ENCODE measurements at places on chromosomes 4 and X. TPM values are rescaled to one million over a fixed set of nuclear protein-coding genes. Genes with fewer than 3 reads are reported as not detected.

DNA sequence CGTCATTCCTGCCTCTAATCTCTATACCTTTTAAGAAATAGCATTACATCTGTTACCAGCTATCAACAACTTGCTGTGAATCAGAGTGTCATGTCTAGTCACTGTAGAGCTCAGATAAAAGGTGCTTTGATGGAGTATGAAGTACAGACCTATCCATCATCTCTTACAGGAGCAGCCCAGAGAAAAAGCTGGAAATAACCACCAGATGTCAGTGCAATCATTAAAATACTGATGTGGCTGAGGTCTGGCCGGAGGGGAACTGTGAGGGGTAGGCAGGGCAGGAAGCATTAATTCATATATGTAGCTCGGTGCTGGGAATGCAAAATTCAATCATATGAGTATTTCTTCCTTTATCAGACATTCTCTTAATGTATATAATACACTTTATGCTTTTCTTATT is 100.6 kb downstream of the AKAP4 start:
- H3K4me3 ChIP-seq = no peak overlapping the region
- no peaks in the 10 kb centered on the region for H3K27me3 ChIP-seq
- no peak overlapping the region for H3K27ac ChIP-seq
- H3K4me1 ChIP-seq = no peaks in the 10 kb centered on the region
- H3K36me3 ChIP-seq = no peaks in the 10 kb centered on the region

DNA sequence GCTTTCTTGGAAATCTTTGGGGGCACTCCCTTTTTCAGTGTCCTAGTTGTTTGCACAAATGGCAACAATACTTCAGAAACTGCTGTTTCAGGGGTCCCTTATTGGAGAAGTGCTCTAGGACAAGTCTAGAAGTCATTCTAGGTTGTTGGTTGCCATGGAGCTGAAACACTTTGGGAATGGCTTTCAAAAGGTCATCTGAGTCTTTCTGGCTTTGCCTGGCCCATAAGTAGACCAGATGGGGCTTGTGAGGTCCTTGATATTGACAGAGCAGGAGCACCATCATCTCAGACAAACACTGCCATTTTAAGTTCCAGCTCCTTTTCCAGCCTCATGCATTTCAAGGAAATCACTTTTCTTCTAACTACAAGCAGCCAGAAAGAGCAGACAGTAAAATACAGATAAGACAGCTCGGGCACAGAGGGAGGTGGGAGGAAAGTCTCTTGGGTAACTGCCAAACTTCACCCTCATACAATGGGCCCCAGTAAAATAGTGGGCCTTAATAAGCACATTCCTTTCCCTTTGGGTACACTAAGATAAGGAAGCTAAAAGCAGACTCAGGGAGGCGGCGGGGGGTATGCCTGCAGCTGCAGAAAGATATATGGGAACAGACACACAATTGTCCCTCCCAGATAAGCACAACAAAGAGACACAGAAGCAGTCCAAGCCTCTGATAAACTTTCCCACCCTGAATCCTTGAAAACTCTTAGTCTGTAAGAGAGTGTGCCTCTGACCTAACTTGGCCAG is 8.5 kb upstream of the NXF3 start:
- no peak overlapping the region for H3K27ac ChIP-seq
- H3K27me3 ChIP-seq = no peaks in the 10 kb centered on the region
- DNase-seq = peak; percentile 12

DNA sequence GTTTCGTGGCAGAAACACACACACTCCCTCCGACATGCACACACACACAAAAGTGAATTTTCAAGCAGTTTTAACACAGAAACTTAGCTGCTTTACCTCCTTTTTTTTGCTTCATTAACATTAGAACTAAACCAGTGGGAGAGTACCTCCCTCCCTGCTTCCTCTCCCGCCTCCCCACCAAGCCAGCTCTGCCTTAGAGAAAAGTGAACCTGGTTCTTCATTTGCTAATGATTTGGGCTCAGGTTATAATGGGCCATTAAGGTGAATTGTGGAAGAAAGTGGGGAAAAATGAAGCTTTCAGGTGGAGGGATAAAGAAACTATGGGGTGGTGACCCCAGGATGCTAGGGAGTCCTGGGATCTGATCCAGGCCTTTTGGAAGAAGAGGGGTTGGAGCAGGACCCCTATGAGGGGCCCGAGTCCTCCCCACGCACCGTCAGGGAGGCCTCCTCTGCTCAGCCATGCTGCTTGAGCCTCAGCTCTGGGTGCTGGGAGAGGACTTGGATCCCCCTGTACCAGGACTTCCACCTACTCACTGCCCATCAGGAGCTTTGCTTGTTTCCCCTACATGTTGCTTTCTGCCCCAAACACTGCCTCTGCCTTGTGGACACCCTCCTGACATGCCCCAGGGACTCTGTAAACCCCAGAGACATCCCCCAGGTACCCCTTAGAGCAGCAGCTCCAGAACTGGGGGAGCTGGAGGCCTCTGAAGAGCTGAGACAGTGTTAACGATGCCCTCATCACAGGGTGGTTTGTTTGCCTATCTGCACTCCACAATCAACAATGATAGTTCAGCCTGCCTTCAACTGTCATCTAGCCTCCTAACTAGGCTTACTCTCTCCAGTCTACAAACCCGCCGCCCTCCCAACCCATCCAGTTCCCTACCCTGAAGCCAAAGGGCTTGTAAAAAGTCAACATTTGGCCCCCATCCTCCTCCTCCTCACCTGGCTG is 6.5 kb upstream of the JADE1 start:
- no peaks in the 10 kb centered on the region for H3K36me3 ChIP-seq
- H3K4me3 ChIP-seq = no peak overlapping the region
- no peak for DNase-seq
- no peak overlapping the region for H3K27ac ChIP-seq
- no peaks in the 10 kb centered on the region for H3K27me3 ChIP-seq

DNA sequence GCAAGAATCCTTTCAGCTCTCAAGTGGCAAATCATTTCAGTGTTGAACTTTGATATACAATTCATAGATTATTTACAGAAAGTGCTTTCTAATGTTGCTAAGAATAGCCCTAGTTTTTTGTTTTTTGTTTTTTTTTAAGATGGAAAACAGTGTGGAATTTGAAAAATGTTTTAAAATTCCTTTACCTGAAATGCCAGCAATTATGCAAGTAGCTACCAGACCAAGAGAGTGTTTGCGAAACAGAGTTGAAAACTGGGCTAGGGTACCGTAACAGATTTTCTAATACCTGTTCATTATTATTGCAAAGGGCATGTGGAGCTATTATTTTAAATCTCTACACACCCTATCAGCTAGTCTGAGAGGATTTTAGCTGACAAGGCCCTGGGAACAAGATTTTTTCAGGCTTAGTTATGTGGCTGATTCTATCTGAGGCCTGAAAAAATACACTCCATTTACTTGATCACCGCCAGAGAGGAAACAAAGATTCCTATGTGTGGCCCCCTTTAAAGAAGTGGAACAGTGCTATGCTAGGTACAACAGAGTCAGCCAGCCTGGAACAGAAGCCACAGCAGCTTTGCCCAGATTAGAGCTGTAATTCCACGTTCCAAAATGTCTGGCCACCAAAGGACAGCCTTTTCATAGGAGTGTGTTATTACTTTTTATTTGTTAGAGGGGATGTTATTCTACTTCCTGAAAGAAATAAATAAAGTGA is 46.9 kb upstream of the SLC39A8 start:
- H3K27me3 ChIP-seq = no peaks in the 10 kb centered on the region
- H3K36me3 ChIP-seq = no peaks in the 10 kb centered on the region

- H3K36me3 ChIP-seq = no peaks in the 10 kb centered on the region
- H3K4me3 ChIP-seq = no peak overlapping the region
- no peak overlapping the region for H3K27ac ChIP-seq
- H3K27me3 ChIP-seq = no peaks in the 10 kb centered on the region
- no peak for DNase-seq
Observed at GRCh38 chrX:130738638-130739195, 164.3 kb downstream of the ENOX2 start.

DNA sequence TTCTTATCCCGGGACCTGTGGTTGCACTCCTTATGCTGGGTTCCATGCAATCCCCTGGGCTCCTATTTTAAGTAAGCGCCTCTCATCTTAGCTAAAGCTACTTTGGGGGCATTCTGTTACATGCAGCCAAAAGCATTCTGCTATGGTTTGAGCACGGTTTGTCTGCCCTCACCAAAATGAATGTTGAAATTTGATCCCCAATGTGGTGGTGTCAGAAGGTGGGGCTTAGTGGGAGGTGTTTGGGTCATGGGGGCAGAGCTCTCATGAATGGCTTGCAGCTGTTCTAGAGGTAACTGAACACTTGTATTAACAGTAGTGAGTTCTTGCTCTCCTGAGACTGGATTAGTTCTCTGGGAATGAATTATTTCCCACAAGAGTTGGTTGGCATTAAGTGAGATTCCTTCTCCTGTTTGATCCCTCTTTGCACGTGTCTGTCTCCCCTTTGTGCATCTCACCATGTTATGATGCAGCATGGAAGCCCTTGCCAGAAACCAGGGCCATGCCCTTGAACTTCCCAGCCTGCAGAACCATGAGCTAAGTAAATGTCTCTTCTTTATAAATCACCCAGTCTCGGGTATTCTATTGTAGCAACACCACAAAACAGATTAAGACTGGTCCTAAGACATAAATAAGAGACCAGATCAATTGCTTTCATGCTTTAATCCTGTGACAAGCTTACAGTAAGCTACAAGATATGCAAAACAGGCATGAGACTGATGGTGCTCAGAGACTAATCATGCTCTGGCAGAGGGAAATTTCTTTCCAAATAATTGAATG is 141.8 kb downstream of the TSPAN5 start:
- DNase-seq = no peak
- H3K4me1 ChIP-seq = no peaks in the 10 kb centered on the region
- no peak overlapping the region for H3K27ac ChIP-seq
- no peak overlapping the region for H3K4me3 ChIP-seq

DNA sequence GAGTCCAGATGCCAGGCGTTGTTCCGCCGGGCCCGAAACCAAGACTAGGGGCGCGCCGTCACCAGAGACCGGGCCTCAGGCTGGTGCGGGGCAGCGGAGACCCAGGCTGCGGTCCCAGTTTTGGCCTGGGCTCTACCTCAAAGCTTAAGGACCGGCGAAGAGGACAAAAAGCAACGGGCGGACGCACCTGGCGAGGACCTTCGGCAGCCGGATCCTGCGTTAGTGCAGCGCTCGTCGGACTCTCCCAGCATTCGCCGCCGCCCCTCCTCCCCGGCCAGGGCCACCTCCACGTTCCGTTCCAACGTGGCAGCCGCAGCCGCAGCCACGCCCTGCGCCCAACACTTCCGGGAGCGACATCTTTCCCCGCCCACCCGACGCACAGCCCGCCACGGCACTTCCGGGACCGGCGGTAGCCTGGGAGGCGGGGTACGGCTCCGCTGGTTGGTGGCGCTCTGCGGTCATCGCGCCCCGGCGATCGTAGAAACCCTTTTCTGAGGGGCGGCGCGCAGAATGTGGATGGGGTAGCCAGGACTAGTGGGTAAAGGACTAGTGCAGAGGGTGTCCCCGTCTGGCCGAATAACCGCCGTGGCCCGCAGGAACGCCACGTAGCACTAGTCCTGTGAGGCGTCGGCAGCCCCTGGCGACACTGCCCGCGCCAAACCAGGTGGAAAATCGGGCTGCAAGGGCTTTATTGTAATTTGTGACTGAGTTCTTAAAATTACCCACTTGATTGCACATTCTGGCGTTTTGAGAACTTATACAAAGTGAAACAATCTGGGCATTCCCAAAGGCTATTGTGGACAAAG is at the start of gene SEC31A:
Gene SEC31A (minus strand): TSS at position 253 of the 806 bp plus-strand sequence. CDS start 9,217 bp downstream, outside the sequence.
- H3K36me3 ChIP-seq = peaks cover 29% of the 10 kb centered on the region
- no peaks in the 10 kb centered on the region for H3K27me3 ChIP-seq
- peak within 1 kb of the TSS; percentile 96 for H3K27ac ChIP-seq
- H3K4me3 ChIP-seq = peak within 1 kb of the TSS; percentile 77
- H3K4me1 ChIP-seq = peaks cover 50% of the 10 kb centered on the region

GRCh38 chr4:61094854-61095598 is 105.1 kb upstream of the ADGRL3 start:
- H3K36me3 ChIP-seq = no peaks in the 10 kb centered on the region
- no peak overlapping the region for H3K4me3 ChIP-seq
- DNase-seq = no peak
- no peaks in the 10 kb centered on the region for H3K4me1 ChIP-seq

GRCh38 chr4:61753739-61754138 is 553.6 kb downstream of the ADGRL3 start:
- no peaks in the 10 kb centered on the region for H3K36me3 ChIP-seq
- no peak overlapping the region for H3K27ac ChIP-seq
- no peaks in the 10 kb centered on the region for H3K27me3 ChIP-seq
- no peak for DNase-seq
- H3K4me1 ChIP-seq = no peaks in the 10 kb centered on the region

- no peaks in the 10 kb centered on the region for H3K27me3 ChIP-seq
- peak overlapping the region; percentile 37 for H3K4me3 ChIP-seq
- DNase-seq = no peak
- H3K36me3 ChIP-seq = peaks cover 21% of the 10 kb centered on the region
- no peaks in the 10 kb centered on the region for H3K4me1 ChIP-seq
Observed at GRCh38 chr4:38062776-38063097, 102.5 kb downstream of the PTTG2 start.

GRCh38 chrX:116417214-116417613 is 19.2 kb upstream of the SLC6A14 start:
- no peaks in the 10 kb centered on the region for H3K36me3 ChIP-seq
- no peak overlapping the region for H3K27ac ChIP-seq
- peak; percentile 70 for DNase-seq

GRCh38 chr4:114161809-114162208 is 182.4 kb upstream of the ARSJ start:
- H3K27me3 ChIP-seq = no peaks in the 10 kb centered on the region
- no peak for DNase-seq
- H3K27ac ChIP-seq = no peak overlapping the region
- H3K36me3 ChIP-seq = no peaks in the 10 kb centered on the region

DNA sequence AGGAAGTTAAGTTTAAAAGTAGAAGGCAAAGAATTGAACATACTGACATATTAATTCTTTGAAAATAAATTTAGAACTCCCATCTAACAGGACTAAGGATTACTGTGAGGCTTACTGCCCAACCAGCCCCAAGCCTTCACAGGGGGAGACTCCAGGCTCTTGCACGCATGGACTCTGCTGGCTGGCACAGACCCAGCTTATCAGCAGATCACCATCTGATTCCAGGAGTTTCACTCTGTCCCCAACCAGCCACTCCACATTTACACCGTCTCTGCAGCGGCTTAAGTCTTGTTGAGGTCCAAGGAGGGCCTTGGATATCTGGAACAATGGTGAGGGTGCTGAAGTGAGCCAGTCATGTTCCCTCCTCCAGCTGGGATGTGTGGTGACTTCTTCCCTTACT is 16.4 kb upstream of the OTUD4 start:
- H3K4me3 ChIP-seq = no peak overlapping the region
- no peak for DNase-seq
- no peaks in the 10 kb centered on the region for H3K36me3 ChIP-seq
- no peaks in the 10 kb centered on the region for H3K27me3 ChIP-seq

- no peak overlapping the region for H3K27ac ChIP-seq
- DNase-seq = no peak
- H3K36me3 ChIP-seq = peaks cover 79% of the 10 kb centered on the region
Observed at GRCh38 chr4:151104621-151105020, 5.2 kb downstream of the RPS3A start.

- no peak overlapping the region for H3K4me3 ChIP-seq
- DNase-seq = no peak
Observed at GRCh38 chr4:24781999-24782745, 13.2 kb upstream of the SOD3 start.

- H3K4me3 ChIP-seq = no peak overlapping the region
- no peaks in the 10 kb centered on the region for H3K27me3 ChIP-seq
- H3K27ac ChIP-seq = no peak overlapping the region
- peaks cover 30% of the 10 kb centered on the region for H3K4me1 ChIP-seq
- DNase-seq = no peak
- no peaks in the 10 kb centered on the region for H3K36me3 ChIP-seq
Observed at GRCh38 chr4:122171323-122171722, 19.2 kb downstream of the BLTP1 start.

SLC4A4 gene
- total RNA-seq = 5.8 TPM

FAM53A gene
- not detected for total RNA-seq

ZDHHC15 gene
- total RNA-seq = 0.29 TPM

KDR gene
- total RNA-seq = 8.0 TPM

PTTG2 gene
- total RNA-seq = not detected
